ENCODE measurements at places on chromosomes 3 and 15.

DNA sequence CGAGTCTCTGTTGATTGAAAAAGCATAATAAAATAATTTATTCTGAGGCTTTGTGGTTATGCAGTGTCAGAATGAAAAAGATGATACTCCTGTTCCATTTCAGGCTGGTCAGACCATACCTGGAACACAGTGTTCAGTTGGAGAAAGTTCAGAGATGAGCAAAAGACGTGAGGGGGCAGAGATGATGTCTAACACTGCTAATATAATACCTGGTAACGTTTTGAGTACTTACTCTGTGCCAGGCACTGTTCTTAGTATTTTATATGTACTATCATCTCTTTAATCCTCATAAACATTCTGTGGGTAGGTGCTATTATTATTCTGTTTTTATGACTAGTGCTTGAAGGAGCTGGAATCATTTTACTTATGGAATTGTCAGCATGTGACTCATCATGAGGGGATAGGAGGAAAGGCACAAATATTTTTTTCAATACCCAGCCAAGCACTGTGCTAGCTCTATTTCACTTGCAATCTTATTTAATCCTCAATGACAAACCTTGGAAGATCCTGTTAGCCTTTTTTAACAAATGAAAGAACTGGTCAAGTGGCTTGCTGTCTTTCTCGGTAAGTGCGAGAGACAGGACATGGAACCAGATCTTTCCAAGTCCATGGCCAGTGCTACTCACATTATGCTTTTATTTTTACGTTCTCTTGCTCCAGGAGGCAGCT is 31.8 kb downstream of the IQGAP1 start:
- no peak for DNase-seq

GRCh38 chr3:18743761-18744160 is 318.6 kb upstream of the SATB1 start:
- no peak for DNase-seq

GRCh38 chr15:25739687-25740121 is 123.4 kb downstream of the ATP10A start:
- no peak for DNase-seq

GRCh38 chr3:178200316-178200715 is 335.9 kb upstream of the KCNMB2 start:
- no peak for DNase-seq

All from D721Med (cell line).